ENCODE measurements at places on chromosomes 4 and X. TPM values are rescaled to one million over a fixed set of nuclear protein-coding genes. Genes with fewer than 3 reads are reported as not detected.

Gene ASMT
- total RNA-seq = not detected

Gene AGTR2
- not detected for total RNA-seq

Gene HNRNPDL
- 267 TPM for total RNA-seq

Gene ZNF157
- not detected for total RNA-seq

Gene LNX1
- not detected for total RNA-seq

Gene ADH4
- total RNA-seq = not detected

Gene GAGE13
- total RNA-seq = not detected

Gene MSL3
- total RNA-seq = 21.9 TPM

Gene CAPN6
- not detected for total RNA-seq

Gene XAGE3
- total RNA-seq = not detected

Gene ZNF732
- not detected for total RNA-seq

Gene GPR50
- total RNA-seq = 0.12 TPM

Gene SPANXD
- total RNA-seq = not detected

Gene FOXO4
- 0.87 TPM for total RNA-seq
